Dermis microvascular lymphatic vessel endothelial cell (primary cell): ENCODE measurements at places on chromosomes 6 and 20. TPM values are rescaled to one million over a fixed set of nuclear protein-coding genes. Genes with fewer than 3 reads are reported as not detected.

ISM1 gene
- under 0.01 TPM in 1 of 2 replicates, not detected in the other for total RNA-seq

APOBEC2 gene
- not detected in 2 replicates for total RNA-seq

KAT14 gene
- 6.5 and 8.7 TPM in 2 replicates for total RNA-seq

SNX21 gene
- total RNA-seq = 11.7 and 13.4 TPM in 2 replicates

DEFB116 gene
- not detected in 2 replicates for total RNA-seq

IPCEF1 gene
- total RNA-seq = 2.1 and 3.2 TPM in 2 replicates

HDGFL1 gene
- not detected in 2 replicates for total RNA-seq

ERVFRD-1 gene
- under 0.01 TPM in 2 replicates for total RNA-seq

JAG1 gene
- total RNA-seq = 104 and 113 TPM in 2 replicates

CLPSL2 gene
- not detected in 2 replicates for total RNA-seq

PERP gene
- 20.5 and 32.0 TPM in 2 replicates for total RNA-seq

TGM3 gene
- total RNA-seq = not detected in 2 replicates

PPP1R3D gene
- 5.5 and 8.3 TPM in 2 replicates for total RNA-seq

TSBP1 gene
- total RNA-seq = not detected in 2 replicates

FAM209B gene
- total RNA-seq = 0.13 TPM in 1 of 2 replicates, not detected in the other

SNPH gene
- 1.8 and 2.4 TPM in 2 replicates for total RNA-seq

MYLK4 gene
- 0.39 and 0.51 TPM in 2 replicates for total RNA-seq

F13A1 gene
- not detected in 2 replicates for total RNA-seq

MLN gene
- total RNA-seq = not detected in 2 replicates

MICA gene
- total RNA-seq = 26.4 and 33.2 TPM in 2 replicates

RIN2 gene
- total RNA-seq = 92.9 and 94.6 TPM in 2 replicates

BAG2 gene
- total RNA-seq = 0.38 and 0.90 TPM in 2 replicates

C6orf47 gene
- total RNA-seq = 15.8 and 22.9 TPM in 2 replicates
